Activated naive CD8-positive, alpha-beta T cell treated with anti-CD3 and anti-CD28 coated beads, Interleukin-2, amount 10 ng/mL, durations not matched to agents 7 days and 5 days (primary cell): ENCODE measurements at places on chromosomes 13 and 19.
A peak's percentile ranks its signal among the peaks of the same experiment; 100 is the strongest.

- no peaks in the 10 kb centered on the region for H3K27me3 ChIP-seq
- no peak overlapping the region for H3K27ac ChIP-seq
- H3K36me3 ChIP-seq: peaks cover 40% of the 10 kb centered on the region
These were observed 7.1 kb upstream of the HSH2D start for GRCh38 chr19:16136185-16136999.

- peaks cover 57% of the 10 kb centered on the region for H3K27me3 ChIP-seq
- H3K36me3 ChIP-seq: peaks cover 8% of the 10 kb centered on the region
- peak within 1 kb of the TSS; percentile 16 for H3K4me3 ChIP-seq
These were observed at the start of gene SLC15A1 for GRCh38 chr13:98752467-98753290. Gene SLC15A1, minus strand, starts transcription at chr13:98752672. Its CDS starts 74 bp downstream, at chr13:98752598.

- no peak overlapping the region for H3K4me3 ChIP-seq
- H3K4me1 ChIP-seq: peaks cover 10% of the 10 kb centered on the region
- peaks cover 2% of the 10 kb centered on the region for H3K36me3 ChIP-seq
- H3K27me3 ChIP-seq: peaks cover 68% of the 10 kb centered on the region
These were observed 3.0 kb downstream of the ONECUT3 start for GRCh38 chr19:1756264-1756663.

GRCh38 chr13:51782026-51782710 lies 21.8 kb downstream of the DHRS12 start:
- H3K27me3 ChIP-seq: no peaks in the 10 kb centered on the region
- H3K36me3 ChIP-seq: no peaks in the 10 kb centered on the region
- no peak overlapping the region for H3K27ac ChIP-seq
- H3K4me3 ChIP-seq: no peak overlapping the region
- H3K4me1 ChIP-seq: peaks cover 2% of the 10 kb centered on the region

DNA sequence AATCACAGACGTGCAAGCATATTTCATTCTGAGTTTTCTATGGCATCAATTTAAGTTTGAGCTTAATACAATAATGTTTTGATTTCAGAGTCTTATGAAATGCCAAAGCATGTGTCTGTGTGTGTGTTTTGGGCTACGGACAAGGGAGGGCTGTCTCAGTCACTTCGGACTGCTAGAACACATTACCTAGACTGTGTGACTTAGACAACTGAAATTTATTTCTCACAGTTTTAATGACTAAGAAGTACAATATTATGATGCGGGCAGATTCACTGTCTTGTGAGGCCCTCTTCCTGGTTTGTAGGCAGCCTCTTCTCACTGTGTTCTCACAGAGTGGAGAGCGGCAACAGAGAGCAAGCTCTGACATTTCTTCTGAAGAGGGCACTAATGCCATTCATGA lies 1202.0 kb downstream of the EFNB2 start:
- no peaks in the 10 kb centered on the region for H3K4me1 ChIP-seq
- H3K27ac ChIP-seq: no peak overlapping the region
- no peaks in the 10 kb centered on the region for H3K36me3 ChIP-seq
- no peaks in the 10 kb centered on the region for H3K27me3 ChIP-seq
- no peak overlapping the region for H3K4me3 ChIP-seq
